Adipose tissue (tissue), 3 donors: ENCODE measurements at places on chromosomes 6 and 20. TPM values are rescaled to one million over a fixed set of nuclear protein-coding genes. Genes with fewer than 3 reads are reported as not detected.

CCDC170 gene
- polyA plus RNA-seq = 0.45 TPM

TMEM242 gene
- 4.8 TPM for polyA plus RNA-seq

TAP2 gene
- 8.3 TPM for polyA plus RNA-seq

OLIG3 gene
- polyA plus RNA-seq = not detected

STAU1 gene
- polyA plus RNA-seq = 44.1 TPM

UBD gene
- polyA plus RNA-seq = 0.67 TPM
